ENCODE measurements at places on chromosomes 5 and 9.

DNA sequence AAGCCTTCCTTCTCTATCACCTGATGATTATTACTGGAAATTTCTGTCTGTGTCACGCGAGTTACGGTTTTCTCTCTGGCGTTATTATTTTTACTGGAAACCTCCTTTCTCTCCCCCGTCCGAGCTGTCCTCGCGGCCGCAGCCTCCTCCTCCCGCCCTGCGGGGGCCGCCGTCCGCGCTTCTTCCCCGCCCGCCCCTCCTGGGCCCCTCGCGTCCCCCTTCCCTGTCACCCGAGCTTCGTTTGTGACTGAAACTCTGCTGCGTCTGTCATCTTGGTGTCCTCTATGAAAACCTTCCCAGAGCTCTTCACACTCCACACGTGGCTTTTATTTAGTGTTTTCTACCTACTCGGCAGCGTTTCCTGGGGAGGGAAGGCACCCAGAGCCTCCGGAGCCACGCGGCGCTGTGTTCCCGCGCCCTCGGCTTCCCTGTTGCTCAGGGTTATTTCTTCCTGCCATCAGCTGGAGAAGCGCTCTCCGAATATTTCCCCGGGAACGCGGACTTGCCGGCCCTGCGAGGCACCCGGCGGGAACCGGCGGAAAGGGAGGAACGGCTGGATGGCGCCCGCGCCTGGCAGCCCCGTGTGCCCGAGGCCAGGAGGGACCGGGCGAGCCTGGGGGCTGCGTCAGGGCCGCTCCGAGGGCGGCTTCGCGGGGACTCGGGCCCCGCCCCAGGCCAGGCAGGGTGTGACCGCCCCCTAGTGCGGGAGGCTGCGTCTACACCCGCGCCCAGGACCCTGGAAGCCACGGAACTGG, 33.9 kb downstream of the TRIP13 start:
- no peak for DNase-seq

DNA sequence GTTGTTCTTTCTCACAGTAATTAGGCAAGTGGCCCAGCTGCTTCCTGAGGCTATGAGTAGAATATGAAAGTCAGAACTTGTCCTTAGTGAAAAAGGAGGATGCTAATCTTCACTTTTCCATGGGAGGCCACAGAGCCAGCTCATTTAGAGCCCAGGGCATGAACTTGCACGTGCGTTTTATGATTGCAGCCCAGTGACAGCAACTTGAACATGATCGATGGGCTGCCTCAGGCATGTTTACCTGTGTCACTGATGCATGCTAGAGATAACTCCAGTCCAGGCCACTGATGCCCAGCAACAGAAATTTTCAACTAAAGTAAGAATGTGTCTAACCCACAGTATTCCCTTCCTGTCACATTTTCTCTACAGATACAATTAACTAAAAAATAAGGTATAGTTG, 179.3 kb downstream of the CTNND2 start:
- no peak for DNase-seq

DNA sequence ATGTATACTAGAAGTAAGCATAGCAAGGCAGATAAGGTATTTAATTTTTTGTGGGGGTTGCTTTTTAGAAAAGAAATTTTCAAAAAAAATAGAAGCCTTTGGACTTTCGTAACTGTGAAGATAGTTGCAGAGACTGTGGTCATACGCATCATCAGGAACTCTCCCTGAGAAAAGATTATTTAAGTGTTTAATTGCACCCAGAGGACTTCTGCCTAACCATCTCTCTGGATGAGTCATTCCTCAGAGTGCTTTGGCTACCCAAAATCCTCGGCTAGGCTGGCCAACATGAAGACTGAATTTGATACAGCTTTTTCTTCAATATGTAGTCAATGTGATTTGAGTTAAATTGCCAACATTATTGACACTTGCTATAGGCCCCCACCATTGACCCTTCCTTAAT, 296.4 kb downstream of the TLR4 start:
- no peak for DNase-seq

GRCh38 chr5:154486427-154486866, 8.4 kb upstream of the HAND1 start:
- no peak for DNase-seq

DNA sequence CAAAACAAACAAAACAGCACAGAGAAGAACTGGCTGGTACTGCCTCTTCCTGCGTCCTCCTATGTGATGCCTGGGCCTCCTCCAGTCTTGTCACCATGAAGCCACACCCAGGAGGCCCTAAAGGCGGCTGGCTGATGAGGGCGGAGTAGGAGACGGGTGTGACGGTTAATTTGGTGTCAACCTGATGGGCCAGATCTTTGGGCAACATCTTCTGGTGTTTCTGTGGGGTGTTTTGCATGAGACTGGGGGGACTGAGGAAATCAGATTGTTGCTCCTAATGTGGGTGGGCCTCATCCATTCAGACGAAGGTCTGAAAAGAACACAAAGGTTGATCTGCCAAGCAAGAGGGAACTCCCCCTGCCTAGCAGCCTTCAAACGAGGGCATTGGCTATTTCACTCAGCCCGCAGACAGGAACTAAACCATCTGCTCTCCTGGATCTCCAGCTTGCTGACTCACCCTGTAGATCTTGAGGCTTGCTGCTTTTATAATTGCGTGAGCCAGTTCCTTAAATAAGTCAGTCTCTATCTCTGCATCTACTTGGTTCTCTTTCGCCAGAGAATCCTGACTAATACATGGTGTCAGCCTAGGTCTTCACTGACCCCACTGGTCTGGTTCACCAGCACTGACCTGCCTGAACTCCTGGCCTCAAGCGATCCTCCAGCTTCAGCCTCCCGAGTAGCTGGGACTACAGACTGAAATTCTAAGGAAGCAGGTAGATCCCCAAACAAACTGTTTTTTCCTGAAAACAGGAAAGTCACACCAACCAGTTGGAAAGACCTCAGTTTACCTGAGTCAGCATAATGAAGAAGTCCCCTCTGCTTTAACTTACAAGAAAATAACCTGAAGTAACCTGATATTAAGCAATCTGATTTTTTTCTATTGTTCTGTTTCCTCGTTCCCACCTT, 12.8 kb upstream of the ZFP62 start:
- no peak for DNase-seq

GRCh38 chr9:72363908-72364678, 915 bp downstream of the ZFAND5 start:
- DNase-seq, result no peak
